Esophagus muscularis mucosa (tissue), 4 donors: ENCODE measurements at places on chromosomes 2 and 18. TPM values are rescaled to one million over a fixed set of nuclear protein-coding genes. Genes with fewer than 3 reads are reported as not detected.

- no peak for DNase-seq
- H3K4me3 ChIP-seq: peak overlapping the region; percentile 7
- no peaks in the 10 kb centered on the region for H3K36me3 ChIP-seq
- H3K4me1 ChIP-seq: peaks cover 33% of the 10 kb centered on the region
- H3K27me3 ChIP-seq: no peaks in the 10 kb centered on the region
Measured at GRCh38 chr2:120654381-120655134, 81.1 kb upstream of the GLI2 start.

- no peak overlapping the region for H3K4me3 ChIP-seq
- H3K27me3 ChIP-seq: no peaks in the 10 kb centered on the region
- H3K27ac ChIP-seq: no peak overlapping the region
- H3K4me1 ChIP-seq: no peaks in the 10 kb centered on the region
- H3K36me3 ChIP-seq: no peaks in the 10 kb centered on the region
- no peak for DNase-seq
Measured at GRCh38 chr2:212109792-212110680, 428.6 kb downstream of the ERBB4 start.

GRCh38 chr2:231655488-231655887, 52.8 kb upstream of the PTMA start:
- H3K36me3 ChIP-seq: no peaks in the 10 kb centered on the region
- no peak overlapping the region for H3K27ac ChIP-seq
- H3K27me3 ChIP-seq: no peaks in the 10 kb centered on the region
- no peaks in the 10 kb centered on the region for H3K4me1 ChIP-seq
- H3K4me3 ChIP-seq: no peak overlapping the region

Gene KCNJ3
- 1.1 TPM for total RNA-seq

DNA sequence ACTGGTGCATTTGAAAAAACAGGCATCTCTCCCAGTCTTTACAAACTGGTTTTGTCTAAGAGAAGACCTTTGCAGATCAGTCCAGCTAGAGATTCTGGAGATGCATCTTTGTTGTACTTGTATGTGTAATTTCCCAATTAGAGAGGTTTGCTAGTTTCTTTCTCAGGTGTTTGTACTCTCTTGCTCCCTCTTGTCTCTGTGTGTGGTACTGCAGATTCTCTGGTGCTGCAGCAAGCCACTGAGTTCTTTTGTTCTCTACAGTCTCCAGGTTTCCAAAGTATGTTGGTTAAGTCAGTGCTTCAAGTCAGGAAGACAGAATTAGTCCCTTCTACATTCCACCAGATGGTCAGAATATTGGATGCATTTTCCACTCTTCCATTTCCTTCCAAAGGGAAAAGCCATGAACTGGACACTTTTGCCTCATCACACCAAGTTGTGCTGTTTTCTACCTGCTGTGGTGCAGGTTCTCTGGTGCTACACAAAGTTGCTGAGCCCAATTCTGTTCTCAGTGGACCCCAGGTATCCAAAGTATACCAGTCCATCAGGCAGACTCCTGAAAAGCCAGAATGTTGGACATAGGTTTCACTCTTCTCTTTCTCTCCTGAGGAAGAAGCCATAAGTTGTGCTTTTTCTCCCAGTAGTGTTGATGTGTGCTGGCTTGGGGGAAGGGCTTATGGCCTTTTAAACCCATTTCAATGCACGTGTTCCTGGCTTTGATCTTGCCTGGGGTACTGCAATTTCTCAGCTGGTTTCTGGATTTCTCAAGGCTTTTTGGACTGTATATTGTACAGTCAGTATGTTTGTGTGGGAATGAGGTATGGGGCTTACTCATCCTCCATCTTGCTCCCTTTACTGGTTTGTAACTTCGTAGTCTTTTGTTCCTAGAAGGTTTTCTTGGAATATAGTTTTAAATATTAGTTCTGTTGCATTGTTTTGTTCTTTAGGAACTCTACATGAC, 29.8 kb downstream of the EPC2 start:
- H3K36me3 ChIP-seq: no peaks in the 10 kb centered on the region
- DNase-seq: no peak
- no peak overlapping the region for H3K27ac ChIP-seq
- H3K4me3 ChIP-seq: no peak overlapping the region

GRCh38 chr2:163602196-163602595, 133.6 kb downstream of the FIGN start:
- no peaks in the 10 kb centered on the region for H3K36me3 ChIP-seq
- no peaks in the 10 kb centered on the region for H3K27me3 ChIP-seq
- no peak for DNase-seq
- peaks cover 6% of the 10 kb centered on the region for H3K4me1 ChIP-seq

Gene GKN1
- total RNA-seq: not detected

Gene GALR1
- total RNA-seq: 0.06 TPM

DNA sequence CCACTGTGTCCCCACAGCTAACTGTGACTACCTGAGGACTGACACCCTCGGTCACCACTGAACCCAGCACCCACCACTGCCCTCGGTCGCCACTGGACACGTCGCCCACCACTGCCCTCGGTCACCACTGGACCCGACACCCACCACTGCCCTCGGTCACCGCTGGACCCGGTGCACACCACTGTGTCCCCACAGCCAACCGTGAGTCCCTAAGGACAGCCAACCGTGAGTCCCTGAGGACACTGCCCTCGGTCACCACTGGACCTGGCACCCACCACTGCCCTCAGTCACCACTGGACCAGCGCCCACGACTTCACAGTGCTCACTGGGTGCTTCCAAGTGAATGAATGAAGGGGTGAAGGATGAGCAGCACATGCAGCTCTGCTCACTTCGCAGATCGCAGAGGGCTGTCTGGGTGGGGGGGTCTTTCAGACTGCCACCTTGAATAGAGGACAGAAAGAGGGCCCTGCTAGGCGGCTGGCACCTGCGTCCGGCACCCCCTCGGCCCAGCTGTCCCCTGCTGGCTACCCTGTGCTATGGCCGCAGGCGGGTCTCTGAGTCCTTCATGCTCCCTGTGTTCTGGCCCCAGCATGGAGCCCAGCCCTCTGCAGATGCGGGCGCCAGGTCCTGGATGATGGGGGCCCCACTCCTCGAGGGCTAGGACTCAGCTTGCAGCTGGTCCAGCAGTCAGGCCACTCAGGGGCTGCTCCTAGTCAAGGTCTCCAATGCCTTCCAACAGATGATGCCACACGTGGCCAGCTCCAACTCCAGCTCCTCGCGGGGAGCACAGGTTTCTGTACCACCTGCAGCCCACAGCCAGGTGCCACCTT, 51.4 kb upstream of the GPC1 start:
- no peak overlapping the region for H3K27ac ChIP-seq
- H3K4me3 ChIP-seq: no peak overlapping the region
- DNase-seq: no peak
- H3K27me3 ChIP-seq: no peaks in the 10 kb centered on the region

DNA sequence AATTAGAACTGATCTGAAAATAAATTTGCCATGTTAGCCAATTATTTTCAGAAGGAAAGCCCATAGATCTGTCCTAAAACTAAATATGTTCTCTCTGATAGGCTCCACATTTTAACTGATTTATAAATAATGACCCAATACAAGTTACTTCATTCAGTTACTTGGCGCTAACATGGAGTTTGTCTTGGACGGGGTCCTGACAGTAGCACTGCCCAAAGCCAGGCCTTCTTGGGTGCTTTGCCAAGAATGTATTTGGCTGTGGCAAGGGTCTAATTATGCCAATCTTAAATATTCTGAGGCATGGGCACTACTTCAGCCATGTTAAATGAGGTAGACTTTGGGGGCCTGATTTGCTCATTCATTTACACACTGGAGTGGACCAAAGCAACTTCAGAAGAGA, 135.0 kb upstream of the PKDCC start:
- H3K4me3 ChIP-seq: no peak overlapping the region
- no peaks in the 10 kb centered on the region for H3K27me3 ChIP-seq
- DNase-seq: no peak
- no peak overlapping the region for H3K27ac ChIP-seq
- no peaks in the 10 kb centered on the region for H3K36me3 ChIP-seq
- H3K4me1 ChIP-seq: peaks cover 14% of the 10 kb centered on the region

Gene SLC23A3
- 0.42 TPM for total RNA-seq

DNA sequence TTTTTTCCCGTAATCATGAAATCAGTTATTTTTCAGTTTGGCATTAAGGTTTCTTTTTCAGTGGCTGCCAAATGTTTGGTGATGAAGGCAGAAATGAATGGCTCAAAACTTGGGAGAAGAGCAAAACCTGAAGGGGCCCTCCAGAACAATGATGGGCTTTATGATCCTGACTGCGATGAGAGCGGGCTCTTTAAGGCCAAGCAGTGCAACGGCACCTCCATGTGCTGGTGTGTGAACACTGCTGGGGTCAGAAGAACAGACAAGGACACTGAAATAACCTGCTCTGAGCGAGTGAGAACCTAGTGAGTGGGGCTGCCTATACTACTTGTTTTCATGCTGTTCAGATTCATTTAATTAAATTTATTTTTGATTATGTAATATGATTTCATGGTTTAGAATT, 29.2 kb upstream of the MSH2 start:
- DNase-seq: no peak
- H3K27ac ChIP-seq: no peak overlapping the region
- H3K36me3 ChIP-seq: no peaks in the 10 kb centered on the region
- peaks cover 7% of the 10 kb centered on the region for H3K4me1 ChIP-seq
- no peak overlapping the region for H3K4me3 ChIP-seq
- peaks cover 14% of the 10 kb centered on the region for H3K27me3 ChIP-seq
